ENCODE measurements at places on chromosomes 6 and 20. TPM values are rescaled to one million over a fixed set of nuclear protein-coding genes. Genes with fewer than 3 reads are reported as not detected.

The MDFI gene
- total RNA-seq = not detected

DNA sequence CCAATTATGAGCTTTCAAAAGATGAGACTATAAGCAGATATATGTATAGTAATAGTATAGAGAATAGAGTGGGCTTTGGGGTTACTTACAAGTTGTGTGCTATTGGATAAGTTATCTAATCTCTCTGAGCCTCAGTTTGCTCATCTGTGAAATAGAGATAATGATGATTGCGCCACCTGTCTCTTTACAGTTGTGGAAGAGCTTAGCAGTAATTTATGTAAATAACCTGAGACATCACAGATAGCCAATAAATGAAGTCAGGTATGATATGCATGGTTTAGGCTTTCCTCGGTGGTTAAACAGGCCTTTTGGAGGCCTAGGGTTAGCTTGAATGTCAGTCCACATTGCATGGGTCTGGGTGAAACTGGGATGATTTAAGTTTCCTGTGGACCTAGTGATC is 29.8 kb upstream of the SCUBE3 start:
- H3K27ac ChIP-seq = no peak overlapping the region
- peaks cover 29% of the 10 kb centered on the region for H3K27me3 ChIP-seq
- no peak overlapping the region for H3K4me3 ChIP-seq
- no peaks in the 10 kb centered on the region for H3K4me1 ChIP-seq

The RBCK1 gene
- 132 TPM for total RNA-seq

The PDE10A gene
- total RNA-seq = not detected

The IL20RA gene
- not detected for total RNA-seq

The CD24 gene
- 0.65 TPM for total RNA-seq

The SMLR1 gene
- total RNA-seq = not detected

- no peak overlapping the region for H3K27ac ChIP-seq
- H3K4me1 ChIP-seq = peaks cover 21% of the 10 kb centered on the region
- H3K4me3 ChIP-seq = no peak overlapping the region
- DNase-seq = no peak
These were observed 16.0 kb downstream of the DYNLT1 start for GRCh38 chr6:158628542-158628941.

DNA sequence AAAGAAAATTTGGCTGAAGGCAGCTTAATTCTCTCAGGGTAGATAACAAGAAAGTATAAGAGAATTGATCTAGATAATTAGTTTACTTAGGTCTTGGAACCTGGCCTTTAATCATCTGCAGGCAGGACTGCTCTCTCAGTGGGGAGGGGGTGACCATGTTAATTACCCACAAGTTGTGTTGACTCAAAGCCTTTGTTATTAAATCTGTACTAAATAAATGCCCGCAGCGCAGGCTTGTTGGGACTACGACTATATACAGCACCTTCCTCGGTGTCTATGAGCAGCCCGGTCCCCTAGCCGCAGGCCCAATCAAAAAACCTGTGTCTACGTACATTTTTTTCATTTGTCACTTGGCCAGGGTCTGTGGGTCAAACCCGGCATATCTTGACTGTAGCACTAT is 15.6 kb upstream of the ZNF451 start:
- no peak overlapping the region for H3K4me3 ChIP-seq
- DNase-seq = no peak
- no peaks in the 10 kb centered on the region for H3K4me1 ChIP-seq
- peaks cover 7% of the 10 kb centered on the region for H3K36me3 ChIP-seq
- no peaks in the 10 kb centered on the region for H3K27me3 ChIP-seq

DNA sequence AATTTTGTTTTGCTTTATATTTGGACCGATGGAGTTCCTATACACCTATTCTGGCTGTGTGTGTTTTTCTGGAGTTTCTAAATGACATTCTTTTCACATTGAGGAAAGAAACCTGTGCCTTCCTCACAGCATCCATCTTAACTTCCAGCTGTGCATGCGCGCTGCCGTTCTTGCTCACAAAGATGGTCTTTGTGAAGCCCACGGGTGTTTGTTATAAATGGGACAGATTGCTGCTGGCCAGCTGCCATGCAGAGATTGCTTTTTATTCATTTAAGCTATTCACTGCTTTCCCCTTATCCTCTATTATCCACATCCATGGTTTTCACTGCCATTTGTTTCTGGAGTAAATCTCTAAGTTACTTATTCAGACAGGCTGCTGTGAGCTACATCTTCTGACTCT is 54.2 kb downstream of the SYNDIG1 start:
- H3K4me1 ChIP-seq = no peaks in the 10 kb centered on the region
- no peak overlapping the region for H3K4me3 ChIP-seq
- peaks cover 1% of the 10 kb centered on the region for H3K27me3 ChIP-seq
- DNase-seq = no peak

DNA sequence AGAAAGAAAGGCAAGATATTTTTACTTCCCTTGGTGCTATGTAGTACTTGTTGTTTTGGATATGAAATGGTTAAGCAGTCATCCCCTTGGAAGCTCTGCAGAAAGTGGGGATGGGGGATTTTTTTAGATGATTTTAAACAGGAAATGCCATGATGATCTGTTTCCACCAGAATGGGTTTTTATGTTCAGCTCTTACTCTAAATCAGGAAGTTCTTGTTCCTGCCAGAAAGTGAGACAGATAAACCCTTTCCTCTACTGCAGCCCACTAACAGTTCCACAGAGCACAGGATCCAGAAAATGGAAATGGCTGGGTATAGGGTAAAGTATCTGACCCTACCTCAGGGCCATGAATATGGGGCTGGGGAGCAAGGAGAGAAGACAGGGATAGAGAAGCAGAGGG is 32.1 kb upstream of the PPP1R3G start:
- no peak overlapping the region for H3K4me3 ChIP-seq
- no peaks in the 10 kb centered on the region for H3K27me3 ChIP-seq

The LY86 gene
- 1.1 TPM for total RNA-seq

The C20orf144 gene
- 0.29 TPM for total RNA-seq

DNA sequence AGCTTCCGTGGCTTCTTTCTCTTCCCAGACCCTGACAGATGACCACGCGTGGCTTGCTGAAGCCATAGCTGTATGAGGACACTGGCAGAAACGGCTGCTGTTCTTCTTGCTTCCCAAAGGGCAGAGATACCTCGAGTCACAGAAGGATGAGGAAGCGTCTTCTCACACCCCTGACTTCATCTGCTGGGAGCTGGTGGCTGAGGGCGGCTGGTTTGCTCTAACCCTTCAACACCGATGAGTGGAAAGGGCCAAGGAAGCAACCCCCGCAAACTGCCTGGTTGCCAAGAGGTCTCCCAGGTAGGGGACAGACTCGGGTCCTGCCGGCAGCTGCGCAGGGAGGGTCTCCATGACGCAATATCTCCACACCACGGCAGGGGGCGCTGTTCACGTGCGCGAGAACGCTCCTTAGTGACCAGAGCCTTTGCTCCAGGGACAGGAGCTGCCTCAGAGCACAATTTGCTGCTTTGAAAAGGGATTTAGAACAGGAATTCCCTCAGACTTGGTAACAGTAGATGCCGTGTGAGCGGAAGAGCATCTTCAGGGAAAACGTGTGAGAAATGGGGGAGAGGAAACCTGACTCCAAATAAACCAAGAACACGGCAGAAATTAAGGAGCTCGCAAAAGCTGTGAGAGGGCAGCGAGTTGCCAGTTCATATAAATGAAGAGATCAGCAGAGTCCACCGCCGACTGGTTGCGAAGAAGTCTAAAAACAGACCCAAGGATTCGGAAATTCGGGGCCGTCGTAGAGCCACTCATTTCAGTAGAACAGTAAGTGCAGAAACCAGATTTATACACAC is 80.2 kb downstream of the ERMARD start:
- peaks cover 5% of the 10 kb centered on the region for H3K4me1 ChIP-seq
- H3K27ac ChIP-seq = no peak overlapping the region
- no peaks in the 10 kb centered on the region for H3K36me3 ChIP-seq
- no peaks in the 10 kb centered on the region for H3K27me3 ChIP-seq

GRCh38 chr20:8116067-8116811 is 15.8 kb upstream of the PLCB1 start:
- DNase-seq = no peak
- H3K4me3 ChIP-seq = no peak overlapping the region
- H3K4me1 ChIP-seq = no peaks in the 10 kb centered on the region
- H3K36me3 ChIP-seq = no peaks in the 10 kb centered on the region
- H3K27ac ChIP-seq = no peak overlapping the region

DNA sequence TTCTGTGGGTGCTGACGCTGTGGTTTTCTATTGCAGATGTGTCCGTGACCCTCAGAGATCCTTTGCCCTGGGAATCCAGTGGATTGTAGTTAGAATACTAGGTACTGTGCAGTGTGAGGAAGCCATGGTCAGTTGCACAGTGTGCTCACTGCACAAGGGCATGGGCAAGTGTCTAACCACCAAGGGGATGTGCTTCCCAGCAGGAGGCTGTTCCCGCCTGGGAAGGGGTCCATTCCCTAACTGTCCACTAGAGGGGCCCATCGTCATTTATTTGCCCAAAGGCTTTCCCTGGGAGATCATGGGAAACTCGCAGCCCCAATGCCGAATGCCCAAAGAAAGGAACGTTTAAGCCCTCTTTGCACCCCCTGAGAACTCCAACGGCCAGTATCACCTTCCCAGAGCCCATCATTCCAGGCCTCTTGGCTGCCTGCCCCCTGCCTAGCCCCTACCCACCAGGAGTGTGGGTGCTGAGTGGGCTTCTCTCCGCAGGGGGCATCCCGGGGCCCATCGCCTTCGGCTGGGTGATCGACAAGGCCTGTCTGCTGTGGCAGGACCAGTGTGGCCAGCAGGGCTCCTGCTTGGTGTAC is 26.2 kb downstream of the SLCO4A1 start:
- H3K27ac ChIP-seq = no peak overlapping the region
- no peak overlapping the region for H3K4me3 ChIP-seq
- no peaks in the 10 kb centered on the region for H3K27me3 ChIP-seq
- no peak for DNase-seq

The GTF2H4 gene
- total RNA-seq = 71.3 TPM

The ABRACL gene
- total RNA-seq = 129 TPM

DNA sequence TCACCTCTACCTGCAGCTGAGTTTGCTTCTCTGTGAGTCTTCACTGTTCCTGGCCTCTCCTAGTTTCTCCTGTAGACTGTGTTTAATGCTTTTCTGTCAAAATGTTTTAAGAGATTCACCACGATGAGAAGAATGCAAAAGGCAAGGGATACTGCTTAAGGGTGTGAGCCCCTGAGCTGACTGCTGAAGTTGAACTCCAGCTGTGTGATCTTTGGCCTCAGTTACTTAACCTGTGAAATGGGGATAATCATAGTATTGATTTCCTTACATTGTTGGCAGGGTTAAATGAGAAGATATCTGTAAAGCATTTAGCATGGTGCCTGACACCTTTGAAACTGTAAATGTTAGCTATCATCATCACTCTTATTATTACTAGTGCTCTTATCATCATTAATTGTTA is 230.2 kb upstream of the MYLIP start:
- no peak overlapping the region for H3K4me3 ChIP-seq
- peaks cover 24% of the 10 kb centered on the region for H3K4me1 ChIP-seq
- no peaks in the 10 kb centered on the region for H3K27me3 ChIP-seq
- no peak overlapping the region for H3K27ac ChIP-seq
- no peak for DNase-seq

GRCh38 chr6:137430954-137431353 is 63.2 kb downstream of the OLIG3 start:
- no peaks in the 10 kb centered on the region for H3K4me1 ChIP-seq
- H3K27me3 ChIP-seq = peaks cover 29% of the 10 kb centered on the region

The PRICKLE4 gene
- total RNA-seq = not detected

GRCh38 chr6:156658186-156658965 is 118.8 kb upstream of the ARID1B start:
- no peaks in the 10 kb centered on the region for H3K36me3 ChIP-seq
- H3K27ac ChIP-seq = no peak overlapping the region
- no peak for DNase-seq
- H3K4me3 ChIP-seq = no peak overlapping the region
- H3K27me3 ChIP-seq = peaks cover 4% of the 10 kb centered on the region
- H3K4me1 ChIP-seq = peaks cover 14% of the 10 kb centered on the region

DNA sequence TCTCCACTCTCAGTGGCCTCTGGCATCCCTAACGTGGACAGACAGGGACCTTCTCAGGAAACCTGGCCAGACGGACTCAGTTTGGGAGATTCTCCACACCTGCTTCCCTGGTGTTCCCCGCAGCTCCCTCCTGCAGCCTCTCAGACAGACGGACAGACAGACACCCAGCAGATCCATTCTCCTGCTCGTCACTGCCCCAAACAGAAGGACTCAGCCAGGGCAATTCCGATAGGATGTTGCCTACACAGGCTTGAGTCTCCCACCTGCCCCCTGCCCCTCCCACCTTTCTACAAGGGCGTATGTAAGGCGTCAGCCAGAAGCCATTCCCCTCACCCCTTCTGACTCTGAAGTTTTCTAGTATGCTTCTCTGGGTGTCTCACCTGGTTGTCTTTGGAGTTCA is 428 bp downstream of the CCM2L start:
- H3K27me3 ChIP-seq = peaks cover 23% of the 10 kb centered on the region
- H3K27ac ChIP-seq = no peak overlapping the region
- DNase-seq = no peak
- H3K36me3 ChIP-seq = no peaks in the 10 kb centered on the region
- H3K4me3 ChIP-seq = no peak overlapping the region
- peaks cover 11% of the 10 kb centered on the region for H3K4me1 ChIP-seq

The NCOA7 gene
- total RNA-seq = 59.3 TPM

The COX4I2 gene
- not detected for total RNA-seq

GRCh38 chr6:118965371-118965770 is 30.4 kb upstream of the MCM9 start:
- peaks cover 2% of the 10 kb centered on the region for H3K36me3 ChIP-seq
- H3K27me3 ChIP-seq = no peaks in the 10 kb centered on the region
- DNase-seq = no peak
- no peak overlapping the region for H3K4me3 ChIP-seq
- H3K27ac ChIP-seq = no peak overlapping the region

The C20orf202 gene
- not detected for total RNA-seq

DNA sequence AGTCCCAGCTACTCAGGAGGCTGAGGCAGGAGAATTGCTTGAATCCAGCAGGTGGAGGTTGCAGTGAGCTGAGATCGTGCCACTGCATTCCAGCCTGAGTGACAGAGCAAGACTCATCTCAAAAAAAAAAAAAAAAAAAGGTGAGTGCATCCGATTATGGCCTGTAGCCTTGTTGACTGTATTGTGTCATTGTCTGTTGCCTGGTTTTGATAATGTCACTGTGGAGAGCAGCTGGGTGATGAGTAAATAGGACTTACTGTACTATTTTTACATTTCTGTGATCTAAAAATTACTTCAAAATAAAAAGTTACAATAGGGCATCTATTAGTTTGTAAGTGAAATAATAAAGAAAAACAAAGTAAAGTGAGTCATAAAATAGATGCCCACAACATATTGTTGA is 134.1 kb upstream of the SALL4 start:
- H3K27me3 ChIP-seq = no peaks in the 10 kb centered on the region
- no peak for DNase-seq
- no peaks in the 10 kb centered on the region for H3K36me3 ChIP-seq
- no peak overlapping the region for H3K27ac ChIP-seq
- no peak overlapping the region for H3K4me3 ChIP-seq
- no peaks in the 10 kb centered on the region for H3K4me1 ChIP-seq

DNA sequence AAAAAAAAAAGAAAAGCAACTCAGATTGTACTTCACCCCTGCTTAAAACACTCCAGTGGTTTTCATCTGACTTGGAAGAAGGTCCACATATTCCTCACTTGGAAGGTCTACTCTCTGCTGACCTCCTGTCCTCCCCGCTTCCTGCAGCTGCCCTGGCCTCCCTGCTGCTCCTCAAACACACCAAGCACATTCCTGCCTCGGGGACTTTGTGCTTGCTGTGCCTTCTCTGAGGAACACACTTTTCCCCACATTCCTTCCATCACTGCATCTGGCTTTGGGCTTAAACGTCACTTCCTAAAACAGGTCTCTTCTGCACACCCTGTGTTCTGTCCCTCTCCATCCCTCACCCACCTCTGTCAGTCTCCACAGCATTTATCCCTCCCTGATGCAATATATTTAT is 4.9 kb upstream of the PDYN start:
- no peaks in the 10 kb centered on the region for H3K4me1 ChIP-seq
- H3K27ac ChIP-seq = no peak overlapping the region
- H3K27me3 ChIP-seq = peaks cover 10% of the 10 kb centered on the region
- H3K4me3 ChIP-seq = no peak overlapping the region

All from activated T-helper 1 cell treated with anti-CD3 and anti-CD28 coated beads, Interleukin-12 subunit alpha, Interleukin-12 subunit beta, Interleukin-2, Interleukin-4 antibody, amounts not matched to agents 30 ng/mL and 10 ng/mL and 1 ng/mL, durations not matched to agents 14 hours and 24 hours and 36 hours (primary cell).